ENCODE measurements at places on chromosomes 2 and 18. TPM values are rescaled to one million over a fixed set of nuclear protein-coding genes. Genes with fewer than 3 reads are reported as not detected.

The SIX3 gene
- not detected for total RNA-seq

DNA sequence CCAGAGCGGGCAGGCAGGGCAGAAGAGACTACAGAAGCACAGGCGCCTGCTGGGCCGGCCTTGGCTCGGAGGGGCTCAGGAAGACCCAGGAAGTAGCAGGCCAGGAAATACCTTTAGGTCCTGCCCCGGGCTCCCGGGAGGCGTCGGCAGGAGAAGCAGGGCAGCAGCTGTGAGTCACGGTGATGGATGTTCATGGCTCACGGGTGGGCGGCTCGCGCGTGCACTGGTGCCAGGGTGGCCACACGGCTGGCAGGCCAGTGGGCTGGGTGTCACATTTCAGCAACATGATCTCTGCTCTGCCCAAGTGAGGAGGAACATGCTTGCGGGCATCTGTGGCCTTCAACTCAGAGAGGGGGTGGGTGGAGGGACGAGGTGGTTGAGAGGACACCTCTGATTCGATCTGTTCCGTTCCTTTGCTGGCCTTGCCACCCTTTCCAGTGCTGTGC is 139.3 kb downstream of the KLHL29 start:
- DNase-seq, result no peak

GRCh38 chr2:207167099-207167923 is 1.6 kb upstream of the KLF7 start:
- DNase-seq, result no peak

DNA sequence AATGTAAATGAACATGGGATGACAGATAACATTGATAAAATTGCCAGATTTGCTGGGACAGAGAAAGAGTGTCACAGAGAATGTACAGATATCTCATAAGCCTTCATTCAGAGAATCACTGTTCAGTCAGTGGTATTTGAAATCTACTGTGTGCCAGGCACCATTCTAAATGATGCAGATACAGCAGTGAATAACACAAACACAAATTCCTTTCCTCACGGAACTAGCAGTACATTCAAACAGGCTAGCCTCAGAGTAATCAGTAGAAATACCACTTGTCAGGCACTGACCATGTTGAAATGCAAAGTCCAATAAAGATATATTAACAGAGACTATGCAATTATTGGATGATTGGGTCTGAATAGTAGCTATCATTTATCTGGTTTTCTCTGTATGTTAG is 211.0 kb downstream of the RDH14 start:
- no peak for DNase-seq

DNA sequence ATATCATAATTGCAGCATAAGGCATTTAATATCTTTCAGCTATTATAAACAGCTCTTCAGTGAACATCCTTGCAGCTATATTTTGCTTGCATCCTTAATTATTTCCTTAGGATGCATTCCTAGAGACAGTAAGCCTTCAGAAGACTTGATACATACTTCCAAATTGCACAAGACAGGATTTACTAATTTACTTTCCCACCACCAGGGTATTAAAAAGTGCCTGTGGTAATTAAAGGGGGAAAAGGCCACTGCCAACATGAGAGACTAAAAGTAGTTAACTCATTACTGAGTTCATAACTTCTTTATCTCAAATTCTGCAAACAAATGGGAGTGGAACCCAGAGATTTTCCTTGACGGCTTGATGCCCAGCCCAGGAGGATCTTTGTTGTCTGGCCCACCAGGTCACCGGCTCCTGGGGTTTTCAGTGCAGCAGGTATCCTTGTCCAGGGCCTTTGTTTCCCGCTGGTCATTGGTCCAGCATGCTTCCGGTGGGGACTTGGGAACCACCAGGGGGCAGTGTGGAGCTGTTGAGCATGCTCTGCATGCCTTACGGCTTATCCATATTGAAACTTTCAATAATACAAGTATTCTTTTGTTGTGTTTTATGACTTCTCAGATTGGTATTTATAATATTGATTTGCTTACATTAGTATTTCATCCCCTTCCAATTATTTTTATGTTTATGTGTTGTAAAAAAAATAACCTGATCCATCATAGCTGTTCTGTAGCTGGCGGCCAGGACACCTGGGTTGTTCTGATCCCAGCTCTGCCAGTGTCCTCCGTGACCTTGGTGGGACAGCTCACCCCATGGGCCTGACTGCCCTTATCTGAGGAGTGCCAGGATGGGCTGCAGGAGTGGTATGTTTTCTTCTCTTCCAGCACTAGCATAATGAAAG is 61.4 kb downstream of the TGOLN2 start:
- peak; percentile 44 for DNase-seq

The FAM110C gene
- 0.18 TPM for total RNA-seq

- DNase-seq, result no peak
Observed at GRCh38 chr2:223889229-223889628, 51.8 kb upstream of the AP1S3 start.

The PLGLB1 gene
- 8.3 TPM for total RNA-seq

The COL6A3 gene
- 0.02 TPM for total RNA-seq

The FHL2 gene
- total RNA-seq, result 0.16 TPM

- DNase-seq, result peak; percentile 57
Observed at GRCh38 chr18:32760391-32760790, 12.4 kb downstream of the KLHL14 start.

GRCh38 chr2:98508709-98509066 is 64.0 kb downstream of the INPP4A start:
- no peak for DNase-seq

The HOXD13 gene
- not detected for total RNA-seq

GRCh38 chr2:24981411-24982136 is 9.8 kb upstream of the DNAJC27 start:
- no peak for DNase-seq

GRCh38 chr2:10122500-10123280 is at the start of gene RRM2:
Gene RRM2 (plus strand): TSS chr2:10122739. CDS start chr2:10122799, 60 bp downstream.
- DNase-seq, result peak; percentile 77

- no peak for DNase-seq
Observed at GRCh38 chr18:77208964-77209363, 40.7 kb upstream of the GALR1 start.

GRCh38 chr2:80324525-80324924 is 20.0 kb upstream of the LRRTM1 start:
- DNase-seq, result no peak

DNA sequence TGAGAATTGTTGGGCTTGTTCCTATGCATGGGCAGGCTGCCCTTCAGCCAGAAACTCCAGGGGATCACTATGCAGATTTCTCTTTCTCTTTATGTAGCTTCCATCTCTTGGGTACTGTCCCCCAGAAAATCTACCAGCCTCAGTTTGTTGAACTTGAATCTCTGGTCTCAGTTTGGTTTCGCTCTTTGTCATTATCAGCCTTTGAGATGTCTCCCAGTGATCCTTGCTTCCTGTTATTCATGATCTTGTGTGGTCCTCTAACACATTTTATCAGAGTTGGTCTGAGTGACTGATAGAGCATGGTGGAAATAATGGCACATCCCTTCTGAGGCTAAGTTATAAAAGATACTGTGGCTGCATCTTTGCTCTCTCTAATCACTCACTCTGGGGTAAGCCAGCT is 7.8 kb downstream of the TMEM87B start:
- no peak for DNase-seq

- no peak for DNase-seq
Observed at GRCh38 chr2:172790404-172790803, 54.8 kb downstream of the RAPGEF4 start.

The MROH2A gene
- not detected for total RNA-seq

DNA sequence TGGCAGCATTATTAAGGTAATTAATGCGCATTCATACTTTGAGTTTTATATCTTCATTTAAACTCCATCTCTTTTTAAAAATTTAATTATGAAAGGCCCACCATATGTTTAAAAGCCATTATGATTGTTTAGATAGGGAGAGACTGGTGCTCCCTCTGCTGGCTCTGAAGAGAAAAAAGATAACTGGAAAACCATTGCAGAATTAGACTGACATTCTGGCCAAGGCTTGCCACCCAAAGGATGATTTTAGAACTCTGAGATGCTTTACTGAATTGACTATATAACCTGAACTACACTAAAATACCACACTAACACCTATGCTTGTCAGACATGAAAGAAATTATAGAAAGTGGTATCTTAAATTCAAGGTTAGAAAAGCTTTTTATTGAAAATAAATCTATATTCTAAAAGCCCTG is 127.6 kb upstream of the SPOPL start:
- no peak for DNase-seq

- DNase-seq, result no peak
Observed at GRCh38 chr2:220226076-220226475, 598.6 kb downstream of the SLC4A3 start.

The MYO5B gene
- 0.49 TPM for total RNA-seq

DNA sequence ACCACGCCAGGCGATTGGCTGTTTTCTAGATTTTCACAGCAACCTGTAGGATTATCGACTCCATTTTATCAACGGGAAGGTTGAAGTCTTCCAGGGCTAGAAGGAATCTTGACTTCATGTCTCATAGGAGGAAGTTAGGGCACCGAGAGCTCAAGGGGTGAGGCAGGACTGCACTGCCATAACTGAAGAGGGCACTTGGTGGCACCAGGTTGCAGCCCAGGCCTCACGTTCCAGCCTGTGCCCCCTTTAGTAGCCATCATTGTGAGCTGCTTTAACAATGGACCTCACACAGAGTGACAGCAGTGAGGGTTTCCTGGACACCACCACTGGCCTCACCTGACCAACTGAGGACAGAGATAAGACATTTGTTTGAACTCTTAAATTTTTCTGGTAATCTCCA is 22.9 kb upstream of the RPL37A start:
- no peak for DNase-seq

- DNase-seq, result no peak
Observed at GRCh38 chr2:39099870-39100728, 20.8 kb downstream of the SOS1 start.

DNA sequence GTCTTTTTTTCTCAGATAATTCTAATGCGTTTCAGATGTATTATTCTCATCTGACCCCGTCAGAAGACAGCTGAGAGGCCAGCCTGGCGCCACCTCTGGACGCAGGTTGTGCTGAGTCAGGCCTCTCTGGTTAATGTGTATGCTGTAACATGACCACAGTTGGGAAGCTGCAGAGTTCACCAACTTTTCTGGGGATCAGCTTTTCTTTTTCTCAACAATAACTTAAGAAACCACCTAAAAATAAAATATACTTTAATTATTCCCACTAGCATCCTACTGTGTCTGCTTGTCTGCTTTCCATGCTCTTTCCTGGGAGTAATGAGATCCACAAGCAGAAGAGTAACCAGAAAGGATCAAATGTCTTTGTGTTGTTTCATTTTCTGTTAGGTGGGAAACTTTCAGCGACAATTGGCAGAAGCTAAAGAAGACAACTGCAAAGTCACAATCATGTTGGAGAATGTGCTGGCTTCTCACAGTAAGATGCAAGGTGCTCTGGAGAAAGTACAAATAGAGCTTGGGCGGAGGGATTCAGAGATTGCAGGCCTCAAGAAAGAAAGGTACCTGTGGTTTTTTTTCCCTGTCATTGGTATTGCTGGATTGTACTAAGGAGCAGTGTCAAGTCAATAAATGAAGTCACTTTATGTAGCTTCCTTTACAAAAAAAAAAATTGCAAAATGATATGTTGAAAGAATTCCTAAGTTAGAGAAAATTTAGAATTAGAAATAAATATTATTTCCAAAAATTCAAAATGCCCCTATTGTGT is 79.8 kb downstream of the CCDC150 start:
- no peak for DNase-seq

The TMEFF2 gene
- total RNA-seq, result not detected

- DNase-seq, result no peak
Observed at GRCh38 chr2:39949131-39949530, 170.1 kb upstream of the THUMPD2 start.

- DNase-seq, result no peak
Observed at GRCh38 chr18:26040051-26040656, 50.3 kb downstream of the SS18 start.

The GPR17 gene
- not detected for total RNA-seq

DNA sequence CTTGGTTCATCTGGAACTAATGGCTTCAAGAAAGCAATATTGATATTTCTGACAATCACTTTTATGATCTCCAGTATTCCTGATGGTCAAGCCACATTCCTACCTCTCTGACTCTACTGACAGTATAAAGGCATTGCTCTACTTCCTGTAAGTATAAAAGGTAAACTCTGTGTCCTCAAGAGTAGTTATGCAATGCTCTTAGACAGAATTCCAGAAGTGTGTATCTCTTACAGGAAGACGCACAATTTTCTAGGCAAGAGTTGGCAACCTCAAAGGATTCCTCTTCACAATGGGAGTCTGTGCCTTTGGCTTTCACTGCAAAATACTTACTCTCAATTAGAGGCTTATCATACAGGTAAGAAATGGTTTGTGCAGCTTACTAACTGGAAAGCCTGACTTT is 100.1 kb downstream of the THADA start:
- no peak for DNase-seq

DNA sequence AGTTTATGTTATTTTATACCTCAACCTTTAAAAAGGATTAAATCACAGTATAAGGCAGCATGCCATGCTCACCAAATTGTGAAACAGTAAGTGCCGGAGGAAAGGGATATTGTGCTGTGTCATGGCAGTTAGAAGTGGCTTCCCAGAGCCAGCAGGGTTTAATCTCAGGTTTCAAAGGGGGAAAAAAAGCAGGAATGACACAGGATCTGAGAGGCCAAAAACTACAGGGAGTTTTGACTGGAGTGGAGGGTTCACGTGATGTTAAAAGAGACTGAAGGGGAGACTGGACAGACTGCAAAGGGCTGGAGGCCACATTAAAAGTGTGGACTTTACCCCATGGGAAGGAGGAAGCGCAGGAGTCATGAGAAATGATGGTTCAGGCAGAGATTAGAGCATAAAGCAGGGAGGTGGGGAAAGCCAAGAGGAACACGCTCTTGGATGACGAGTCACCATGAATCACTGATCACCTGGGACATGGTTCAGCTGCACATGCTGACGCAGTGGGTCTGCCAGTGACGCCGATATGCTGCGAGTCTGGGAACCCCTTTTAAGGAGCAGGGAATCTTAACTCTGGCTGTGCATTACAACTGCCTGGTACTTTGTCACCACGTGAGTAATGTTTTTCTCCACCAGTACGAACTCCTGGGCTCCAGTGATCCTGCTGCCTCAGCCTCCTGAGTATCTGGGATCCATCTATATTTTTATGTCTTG is 6.1 kb downstream of the CHMP1B start:
- DNase-seq, result no peak

The ACKR3 gene
- total RNA-seq, result 6.6 TPM

The SKOR2 gene
- not detected for total RNA-seq

The LBX2 gene
- total RNA-seq, result 0.69 TPM

DNA sequence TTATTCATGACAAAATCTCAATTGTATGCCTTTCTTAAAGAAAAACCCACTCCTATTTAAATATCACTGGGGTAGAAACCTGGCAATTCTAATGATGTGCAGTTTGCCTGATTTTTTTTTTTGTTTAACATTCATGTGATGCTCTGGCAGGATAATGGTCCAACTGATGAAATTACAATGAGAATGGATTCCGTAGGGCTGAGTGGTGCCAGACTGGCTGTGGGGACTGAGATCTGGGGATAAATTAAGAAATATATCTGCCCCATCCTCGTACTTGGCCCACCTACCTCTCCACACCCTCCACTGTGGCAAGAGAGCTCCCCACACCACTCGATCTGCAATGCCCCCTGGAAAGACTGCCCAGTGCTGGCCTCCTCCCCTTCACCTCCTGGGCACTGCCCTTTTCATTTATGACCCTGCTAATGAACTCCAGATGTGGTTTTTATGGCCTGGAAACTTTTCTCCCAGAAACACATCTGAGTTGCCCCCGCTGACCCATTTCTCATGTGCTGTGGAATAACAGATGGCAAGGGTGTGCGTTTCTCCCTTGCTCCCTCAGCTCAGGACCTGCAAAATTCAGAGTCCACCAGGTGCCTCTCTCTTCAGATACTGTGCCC is 33.0 kb upstream of the RPL37A start:
- no peak for DNase-seq

The UGT1A3 gene
- total RNA-seq, result not detected

The KYNU gene
- total RNA-seq, result 43.8 TPM

- no peak for DNase-seq
Observed at GRCh38 chr2:157185476-157186227, 71.9 kb upstream of the GALNT5 start.
